ENCODE measurements at places on chromosomes 7 and 10.

DNA sequence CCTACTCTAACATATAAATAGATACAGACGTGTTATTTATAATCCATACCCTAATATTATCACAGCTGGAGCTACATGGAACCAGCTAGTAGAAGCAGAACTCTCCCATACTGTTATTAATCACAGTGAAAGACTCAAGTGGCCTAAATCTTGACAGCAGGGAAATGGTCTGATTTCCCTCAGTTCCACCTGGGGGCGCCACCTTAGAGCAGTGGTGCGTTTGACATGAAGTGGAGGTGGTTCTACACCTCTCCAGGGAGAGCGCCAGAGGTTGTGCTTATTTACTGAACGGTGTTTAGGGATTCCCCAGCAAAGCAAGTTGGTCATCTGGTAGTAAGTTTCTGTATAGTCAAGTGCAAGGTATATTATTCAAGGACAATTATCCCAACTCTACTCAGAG lies 17.6 kb downstream of the DNTT start:
- no peak for DNase-seq

GRCh38 chr7:53743697-53744402 lies 708.4 kb downstream of the POM121L12 start:
- DNase-seq, result no peak

- peak; percentile 63 for DNase-seq
Measured at GRCh38 chr10:124703778-124704427, 40.3 kb downstream of the FAM53B start.

GRCh38 chr10:123519861-123520260 lies 146.3 kb upstream of the GPR26 start:
- no peak for DNase-seq

GRCh38 chr7:95916573-95917297 lies 144.4 kb downstream of the DYNC1I1 start:
- DNase-seq, result peak; percentile 77

GRCh38 chr7:33463131-33463530 lies 333.8 kb downstream of the BBS9 start:
- no peak for DNase-seq

DNA sequence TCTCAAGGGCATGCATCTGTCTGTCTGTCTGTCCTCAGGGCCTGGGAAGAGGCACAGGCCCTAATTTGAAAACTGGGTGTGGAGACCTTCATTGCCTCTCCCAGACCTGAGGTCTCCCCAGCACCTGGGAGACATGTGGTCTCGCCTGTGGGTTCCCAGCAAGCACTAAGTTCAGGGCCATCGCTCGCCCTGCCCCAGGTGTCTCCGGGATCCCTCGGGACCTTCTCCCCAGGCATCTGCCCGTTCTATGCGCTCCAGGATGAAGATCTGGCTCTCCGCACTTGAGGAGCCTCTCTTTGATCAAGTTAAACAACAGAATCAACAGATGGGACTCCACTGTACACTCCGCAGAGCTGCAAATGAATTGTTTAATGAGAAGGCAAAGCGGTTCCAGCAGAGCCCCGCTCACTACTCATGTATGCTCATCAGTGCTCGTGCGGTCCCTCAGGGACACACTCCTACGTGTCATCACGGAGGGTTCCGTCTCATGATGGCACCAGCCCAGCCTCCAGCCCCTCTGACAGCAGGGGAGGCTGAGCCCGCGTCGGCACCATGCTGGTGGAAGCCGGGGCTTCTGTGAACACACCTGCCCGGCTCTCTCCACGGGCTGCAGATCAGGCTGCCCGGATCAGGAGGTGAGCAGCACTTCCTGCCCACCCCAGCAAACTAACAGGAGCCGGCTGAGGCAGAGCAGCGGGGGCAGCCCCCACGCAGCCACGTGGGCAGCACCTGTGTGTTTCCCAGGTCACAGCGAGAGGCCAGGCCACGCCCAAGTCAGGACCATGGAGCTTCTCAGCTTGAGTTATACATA lies 132.8 kb downstream of the TCERG1L start:
- no peak for DNase-seq

- DNase-seq, result no peak
Measured at GRCh38 chr7:83861-84632, 108.3 kb upstream of the FAM20C start.

DNA sequence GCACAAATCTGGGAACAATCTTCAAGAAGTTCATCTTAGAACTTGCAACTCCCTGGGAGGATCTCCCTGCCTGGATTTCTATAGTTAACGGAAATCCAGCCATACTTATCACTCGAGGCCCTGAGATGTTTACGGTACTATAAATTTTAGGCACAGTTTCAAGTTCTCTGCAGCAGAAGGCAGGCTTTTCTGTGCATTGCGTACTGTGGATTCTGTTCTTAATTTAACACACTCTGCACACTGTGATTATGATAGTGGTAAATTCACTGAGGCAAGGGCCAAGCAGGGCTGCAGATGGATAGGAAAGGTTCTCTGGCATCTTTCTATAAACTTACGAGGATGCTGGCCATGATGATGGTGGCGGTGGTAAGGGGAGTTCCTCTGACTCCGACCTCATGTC lies 10.6 kb downstream of the INHBA start:
- no peak for DNase-seq

GRCh38 chr10:21687266-21688008 lies 153.4 kb downstream of the MLLT10 start:
- peak; percentile 28 for DNase-seq

DNA sequence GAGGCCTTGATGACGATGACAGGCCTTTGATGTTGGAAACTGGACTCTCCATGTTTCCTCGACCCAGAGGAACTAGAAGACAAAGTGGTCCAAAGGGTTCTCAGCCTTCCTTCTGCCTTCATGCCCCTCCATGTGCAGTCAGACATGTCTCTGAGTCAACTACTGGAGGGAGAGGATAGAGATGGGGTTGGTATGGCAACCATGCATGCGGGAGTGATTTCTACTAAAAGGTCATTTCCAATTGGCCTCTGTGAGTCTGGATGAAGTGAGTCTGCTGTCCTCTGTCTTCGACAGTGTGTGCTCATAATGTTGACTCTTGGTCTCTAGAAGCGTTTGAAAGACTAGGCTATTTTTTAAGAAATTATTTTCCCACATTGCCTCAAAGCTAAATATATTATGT lies 29.2 kb downstream of the STK17A start:
- DNase-seq, result peak; percentile 57

- no peak for DNase-seq
Measured at GRCh38 chr10:85446827-85447226, 919.8 kb downstream of the GRID1 start.

GRCh38 chr7:4139656-4140625 lies 542.2 kb upstream of the FOXK1 start:
- no peak for DNase-seq

DNA sequence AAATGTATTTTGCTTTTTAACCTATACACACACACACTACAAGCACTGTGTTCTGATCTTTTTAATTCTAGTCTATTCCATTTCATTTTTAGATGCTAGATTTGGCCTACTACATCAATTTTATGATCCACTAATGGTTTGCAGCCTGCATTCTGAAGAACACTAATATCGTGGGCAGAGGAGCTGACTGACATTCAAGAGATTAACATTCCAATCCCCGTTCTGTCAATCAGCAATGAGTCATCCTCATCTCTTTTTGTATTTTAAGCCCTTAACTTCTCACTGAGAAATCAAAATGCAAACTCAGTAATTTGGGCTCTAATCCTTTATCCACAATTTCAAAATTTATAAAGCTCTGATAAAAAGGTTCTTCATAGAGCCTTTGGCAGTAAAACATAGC lies 47.1 kb upstream of the GAD2 start:
- DNase-seq, result no peak

DNA sequence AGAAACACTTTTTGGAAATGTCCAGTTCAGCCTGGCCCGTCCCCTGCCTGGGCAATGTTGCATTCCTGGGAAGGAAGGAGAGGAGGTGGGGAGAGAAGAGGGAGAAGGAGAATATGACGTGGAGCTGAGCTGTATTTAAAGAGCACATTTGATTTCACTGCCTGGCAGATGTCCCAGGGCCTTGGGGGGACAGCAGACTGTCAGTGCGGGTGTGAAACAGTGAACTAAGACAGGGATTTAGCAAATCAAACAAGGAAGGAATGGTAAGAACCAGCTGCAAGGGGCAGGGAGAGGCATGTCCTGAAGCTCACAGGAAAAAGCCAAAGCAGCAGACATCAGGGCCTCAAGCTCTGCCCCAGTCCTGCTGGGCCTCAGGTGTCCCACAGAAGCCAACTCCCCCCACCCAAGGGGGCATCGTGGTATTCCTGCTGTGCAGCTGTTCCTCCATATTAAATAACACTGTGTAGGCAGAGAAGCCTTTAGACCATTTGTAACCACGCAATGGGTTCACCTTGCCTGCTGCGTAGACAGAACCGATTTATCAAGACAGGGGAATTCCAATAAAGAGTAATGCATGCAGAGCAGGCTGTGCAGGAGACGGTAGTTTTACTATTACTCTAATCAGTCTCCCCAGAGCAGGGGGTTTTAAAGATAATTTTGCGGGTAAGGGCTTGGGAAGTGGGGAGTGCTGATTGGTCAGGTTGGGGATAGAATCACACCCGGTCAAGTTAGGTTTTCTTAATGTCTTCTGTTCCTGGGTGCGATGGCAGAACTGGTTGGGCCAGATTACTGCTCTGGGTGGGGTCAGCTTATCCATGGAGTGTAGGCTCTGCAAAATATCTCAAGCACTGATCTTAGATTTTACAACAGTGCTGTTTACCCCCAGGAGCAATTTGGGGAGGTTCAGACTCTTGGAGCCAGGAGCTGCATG lies 18.3 kb downstream of the LEP start:
- peak; percentile 46 for DNase-seq

- DNase-seq, result no peak
Measured at GRCh38 chr7:36811807-36812206, 87.5 kb upstream of the AOAH start.

DNA sequence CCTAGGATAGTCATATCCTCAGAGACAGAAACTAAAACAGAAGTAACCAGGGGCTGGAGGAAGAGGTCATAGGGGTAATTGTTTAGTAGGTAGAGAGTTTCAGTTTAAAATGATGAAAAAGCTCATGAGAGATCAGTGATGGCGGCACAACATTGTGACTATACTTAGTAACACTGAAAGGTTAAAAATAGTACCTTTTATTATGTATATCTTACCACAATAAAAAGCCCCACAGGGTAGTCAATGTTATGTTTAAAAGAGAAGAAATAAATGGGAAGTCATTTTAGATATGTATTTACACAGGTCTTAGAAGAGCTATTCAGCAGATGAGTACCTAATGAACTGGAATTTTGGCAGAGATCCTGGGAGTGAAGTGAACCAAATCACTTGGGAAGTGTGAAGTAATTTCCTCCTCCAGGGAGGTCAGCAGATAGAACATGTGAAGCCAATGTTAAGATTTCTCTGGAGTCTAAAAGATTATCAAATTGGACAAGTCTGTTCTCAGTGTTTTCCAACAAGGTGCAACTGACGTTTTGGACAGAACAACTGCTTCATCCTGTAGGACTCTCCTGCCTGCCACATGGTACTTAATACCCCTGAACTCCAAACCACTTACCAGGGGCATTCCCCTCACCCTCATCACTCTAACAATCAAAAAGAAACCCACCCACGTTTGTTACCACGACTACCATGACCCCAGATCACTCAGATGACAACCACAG lies 6.4 kb downstream of the CDCA7L start:
- DNase-seq, result peak; percentile 44

GRCh38 chr7:110940756-110941155 lies 150.2 kb upstream of the LRRN3 start:
- no peak for DNase-seq

DNA sequence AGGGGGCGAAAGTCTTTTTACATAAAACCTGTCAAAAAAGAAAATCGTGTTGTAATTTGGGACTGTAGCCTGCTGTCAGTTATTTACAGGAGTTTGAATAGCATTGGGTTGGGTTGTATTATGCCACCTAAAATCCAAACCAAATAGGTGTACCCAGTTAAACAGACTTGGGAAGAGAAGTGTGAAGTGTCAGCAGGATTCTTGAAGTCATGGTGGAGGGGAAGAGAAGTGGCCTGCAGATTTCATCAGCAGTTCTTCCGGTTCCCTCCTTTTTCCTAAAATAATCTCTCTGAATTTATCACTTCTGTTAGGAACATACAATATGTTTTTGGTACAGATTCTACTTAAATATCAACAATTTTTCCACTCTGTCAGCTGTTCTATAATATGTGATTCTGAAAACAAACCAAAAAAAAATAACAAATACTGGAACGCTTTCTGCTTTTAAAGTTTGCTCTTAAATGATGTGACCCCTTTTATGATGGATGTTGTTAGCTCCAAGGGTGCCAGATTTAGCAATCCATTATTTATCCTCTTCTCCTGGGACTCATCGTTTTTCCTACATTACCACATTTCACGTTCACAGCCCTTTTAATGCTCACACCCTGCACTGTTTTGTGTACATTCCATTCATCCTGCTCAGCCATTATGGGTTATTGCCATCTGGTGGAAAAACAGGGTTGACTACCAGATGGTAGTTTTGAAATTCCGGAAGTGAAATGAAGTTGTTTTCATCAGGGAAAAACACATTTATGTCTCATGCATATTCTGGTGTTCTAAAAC lies 18.7 kb upstream of the ARHGAP12 start:
- peak; percentile 96 for DNase-seq

DNA sequence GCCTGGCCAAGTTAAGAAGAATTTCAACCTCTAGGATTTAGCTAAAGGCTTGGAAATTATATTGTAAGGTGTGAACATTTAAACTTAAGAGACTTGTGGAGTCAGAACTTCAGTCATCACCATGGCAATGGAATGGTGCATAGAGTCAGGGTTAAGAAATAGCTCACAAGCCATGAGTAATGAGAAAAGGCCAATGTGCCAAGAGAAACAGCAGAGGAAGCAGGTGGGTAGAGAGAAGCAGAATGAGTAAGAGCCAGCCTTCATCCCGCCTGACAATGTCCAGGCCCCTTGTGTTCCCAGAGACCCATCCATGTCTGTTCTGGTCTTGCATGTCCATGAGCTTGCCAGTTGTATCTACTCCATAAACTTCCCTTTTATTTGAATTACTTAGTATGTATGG lies 62.6 kb upstream of the TBX20 start:
- DNase-seq, result peak; percentile 76

GRCh38 chr7:74505471-74506324 lies 52.0 kb downstream of the GTF2IRD1 start:
- DNase-seq, result no peak

DNA sequence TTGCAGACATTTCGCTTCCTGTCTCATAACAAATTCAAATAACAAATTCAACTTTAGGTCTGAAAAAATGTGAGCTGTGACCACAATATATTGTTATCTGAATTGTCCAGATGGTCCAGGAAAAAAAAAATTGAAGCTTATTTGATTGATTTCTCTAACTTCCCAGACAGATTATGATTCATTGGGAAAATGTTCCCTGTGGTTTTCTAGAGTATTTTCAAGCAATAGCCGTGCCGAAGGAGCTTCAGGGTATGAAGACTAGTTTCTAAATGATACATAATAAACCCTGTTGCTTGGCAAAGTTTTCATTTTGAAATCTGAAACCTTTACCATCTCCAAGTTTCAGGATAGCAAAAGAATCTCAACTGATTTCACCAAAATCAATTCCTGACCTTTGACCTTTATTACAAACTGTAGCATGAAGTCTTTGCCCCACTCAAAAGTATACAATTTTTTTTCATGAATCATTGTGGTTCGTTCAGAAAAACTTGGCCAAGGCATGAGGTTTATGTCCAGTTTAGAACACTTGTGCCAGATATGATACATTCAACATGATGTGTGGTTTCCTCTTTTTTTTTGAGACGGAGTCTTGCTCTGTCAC lies 109.9 kb downstream of the JCAD start:
- DNase-seq, result peak; percentile 98
